Activated CD4-positive, alpha-beta T cell treated with anti-CD3 and anti-CD28 coated beads, Interleukin-2, amount 10 ng/mL, durations not matched to agents 7 days and 5 days (primary cell): ENCODE measurements at places on chromosomes 11 and 22. TPM values are rescaled to one million over a fixed set of nuclear protein-coding genes. Genes with fewer than 3 reads are reported as not detected.

Gene SMTN
- total RNA-seq, result 51.6 TPM

Gene OR51E1
- total RNA-seq, result not detected

Gene PLA2G3
- not detected for total RNA-seq

DNA sequence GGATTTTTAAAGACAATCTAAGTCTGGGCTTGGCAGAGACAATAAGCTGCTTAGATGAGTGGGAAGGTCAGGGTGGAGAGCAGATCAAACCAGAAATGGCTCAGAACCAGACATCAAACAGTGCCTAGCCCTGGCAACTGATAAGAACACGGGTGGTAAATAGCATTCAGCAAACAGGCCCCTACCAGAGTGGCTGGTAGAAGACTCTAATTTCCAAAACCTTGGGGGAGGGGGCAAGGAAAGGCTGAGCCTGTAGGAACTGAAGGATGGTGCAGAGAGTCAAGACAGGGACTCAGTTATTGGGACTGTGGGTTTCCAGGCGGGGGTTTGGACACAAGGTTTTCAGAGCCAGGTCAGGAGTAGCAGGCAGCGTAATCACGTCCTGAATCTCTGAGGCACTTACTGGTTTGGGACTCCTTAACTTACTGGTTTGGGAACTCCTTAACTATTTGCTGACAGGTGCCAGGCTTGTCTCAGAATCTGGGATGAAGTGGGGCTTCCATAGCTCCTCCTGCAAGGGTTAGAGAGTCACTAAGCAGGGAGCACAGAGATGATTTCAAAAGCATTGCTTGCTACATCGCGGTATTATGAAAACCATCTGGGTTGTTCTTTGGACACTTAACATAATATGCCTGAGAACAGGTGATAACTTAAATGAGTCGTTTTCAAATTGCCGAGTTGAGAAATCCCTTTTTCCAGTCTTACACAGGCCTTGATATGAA lies 5.7 kb upstream of the ABTB2 start:
- no peaks in the 10 kb centered on the region for H3K36me3 ChIP-seq
- H3K4me3 ChIP-seq, result no peak overlapping the region
- H3K27ac ChIP-seq, result no peak overlapping the region
- no peak for DNase-seq
- H3K4me1 ChIP-seq, result peaks cover 11% of the 10 kb centered on the region
- H3K27me3 ChIP-seq, result peaks cover 33% of the 10 kb centered on the region

DNA sequence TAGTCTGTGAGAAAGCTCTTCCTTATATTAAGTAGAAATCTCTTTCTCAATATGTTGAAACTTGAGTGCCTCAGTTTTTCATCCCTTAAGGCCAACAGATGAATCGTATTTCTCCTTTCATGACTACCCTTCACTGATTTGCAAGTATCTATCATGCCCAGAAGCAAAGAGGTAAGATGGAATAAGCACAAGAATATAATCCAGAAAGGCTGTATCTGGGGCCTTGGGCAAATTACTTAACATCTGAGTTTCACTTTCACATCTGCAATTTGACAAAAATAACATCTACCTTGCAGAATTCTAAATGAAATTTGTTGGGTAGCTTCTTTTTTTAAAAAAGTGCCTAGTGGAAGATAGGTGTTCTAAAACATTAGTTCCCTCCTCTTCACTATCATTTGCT lies 552.4 kb upstream of the ANO5 start:
- no peak overlapping the region for H3K27ac ChIP-seq
- no peaks in the 10 kb centered on the region for H3K27me3 ChIP-seq
- H3K4me1 ChIP-seq, result no peaks in the 10 kb centered on the region
- no peaks in the 10 kb centered on the region for H3K36me3 ChIP-seq
- no peak for DNase-seq

DNA sequence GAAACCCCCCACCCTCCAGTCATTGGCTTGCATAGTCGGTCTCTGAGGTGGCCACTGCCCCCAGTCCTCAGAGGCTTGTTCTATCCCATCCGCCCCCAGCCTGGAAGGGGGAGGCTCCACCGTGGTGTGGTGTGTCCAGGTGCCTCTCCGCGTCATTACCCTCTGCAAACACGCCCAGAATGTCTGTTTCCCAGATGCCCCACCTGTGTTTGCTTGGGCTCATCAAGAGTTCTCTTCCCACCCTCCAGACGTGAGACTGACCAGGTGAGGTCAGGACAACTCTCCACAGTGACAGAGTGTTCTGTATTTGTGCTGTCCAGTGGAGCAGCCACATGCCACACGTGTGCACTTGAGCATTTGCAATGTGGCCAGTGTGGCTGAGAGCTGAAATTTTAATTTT lies 24.9 kb downstream of the LRRC10B start:
- DNase-seq, result no peak
- no peak overlapping the region for H3K4me3 ChIP-seq
- no peaks in the 10 kb centered on the region for H3K27me3 ChIP-seq
- no peak overlapping the region for H3K27ac ChIP-seq

DNA sequence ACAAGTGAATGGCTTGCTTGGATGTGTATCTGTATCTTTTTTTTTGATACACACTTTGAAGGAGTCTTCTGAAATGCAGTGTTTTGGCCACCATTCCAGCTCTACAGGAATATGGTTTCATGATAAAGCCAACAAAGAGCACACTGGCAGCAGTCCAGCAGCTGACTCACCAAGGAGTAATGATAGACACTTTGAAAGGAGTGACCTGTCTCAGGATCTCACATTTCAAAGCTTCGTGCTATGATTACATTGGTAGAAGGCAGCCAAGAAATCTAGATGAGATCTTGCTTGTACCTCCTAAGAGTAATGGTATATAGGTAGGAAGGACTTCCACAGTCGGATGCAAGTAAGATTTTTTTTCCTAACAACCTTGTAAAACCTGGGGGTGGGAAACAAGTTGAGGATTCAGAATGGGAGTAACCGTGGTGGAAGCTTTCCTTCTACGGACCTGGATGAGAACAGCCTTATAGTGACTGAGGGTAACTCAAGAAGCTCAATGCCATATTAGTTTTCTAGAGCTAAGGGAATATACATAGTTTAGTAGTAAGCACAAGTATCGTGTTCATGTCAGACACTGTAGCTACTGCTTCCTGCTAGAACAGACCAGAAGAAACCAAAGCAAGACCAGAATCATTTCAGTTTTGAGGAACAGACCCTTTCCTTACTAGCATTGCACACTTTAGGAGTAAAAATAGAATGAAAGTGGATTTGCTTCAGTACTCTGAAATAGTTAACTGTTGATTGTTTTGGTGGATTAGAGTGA lies 25.0 kb downstream of the MTMR3 start:
- H3K4me3 ChIP-seq, result no peak overlapping the region
- H3K27ac ChIP-seq, result no peak overlapping the region
- H3K36me3 ChIP-seq, result no peaks in the 10 kb centered on the region
- no peak for DNase-seq
- no peaks in the 10 kb centered on the region for H3K27me3 ChIP-seq

- no peaks in the 10 kb centered on the region for H3K27me3 ChIP-seq
- DNase-seq, result no peak
- no peaks in the 10 kb centered on the region for H3K4me1 ChIP-seq
- H3K36me3 ChIP-seq, result no peaks in the 10 kb centered on the region
Observed at GRCh38 chr11:2584812-2585565, 114.8 kb downstream of the KCNQ1OT1 start.

DNA sequence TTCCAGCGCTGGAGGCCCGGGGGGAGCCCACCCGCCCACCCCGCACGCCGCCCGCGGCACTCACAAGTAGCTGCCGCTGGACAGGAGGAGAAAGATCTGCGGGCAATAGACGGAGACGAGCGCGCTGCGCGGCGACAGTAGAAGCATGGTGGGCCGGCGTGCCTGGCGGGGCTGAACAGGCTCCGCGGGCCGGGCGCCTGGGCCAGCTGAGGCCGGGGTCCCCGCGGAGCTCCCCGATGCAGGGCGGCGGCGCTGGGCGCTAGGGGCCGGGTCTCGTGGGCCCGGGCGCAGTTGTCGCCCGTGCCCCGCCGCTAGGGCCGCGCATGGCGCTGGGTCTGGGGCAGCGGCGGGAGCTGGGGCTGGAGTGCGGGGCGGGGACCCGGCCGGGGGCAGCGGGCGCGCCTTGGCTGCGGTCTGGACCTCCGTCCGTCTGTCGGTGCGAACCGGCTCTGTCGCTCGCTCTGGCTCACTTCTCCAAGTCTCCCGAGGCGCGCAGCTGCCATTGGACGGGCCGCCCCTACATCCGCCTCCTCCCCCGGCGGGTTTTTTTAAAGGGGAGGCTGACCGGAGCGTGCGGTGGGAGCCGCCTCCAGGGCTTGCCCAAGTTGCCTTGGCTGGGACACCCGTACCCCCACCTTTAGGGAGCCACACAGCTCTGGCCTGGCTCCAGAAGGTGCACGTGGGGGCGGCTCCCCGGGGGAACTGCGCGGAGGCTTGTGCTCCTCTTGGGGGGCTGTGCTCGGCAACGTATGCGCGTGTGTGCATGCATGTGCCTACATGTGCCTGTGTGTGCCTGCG lies 4.7 kb downstream of the WNT7B start:
- H3K27me3 ChIP-seq, result peaks cover 46% of the 10 kb centered on the region
- no peak overlapping the region for H3K4me3 ChIP-seq
- H3K36me3 ChIP-seq, result no peaks in the 10 kb centered on the region
- no peak for DNase-seq
- peaks cover 2% of the 10 kb centered on the region for H3K4me1 ChIP-seq
